Activated B cell treated with CpG ODN at 0.5 μM for 24 hours (primary cell): ENCODE measurements at places on chromosomes 7 and 10. TPM values are rescaled to one million over a fixed set of nuclear protein-coding genes. Genes with fewer than 3 reads are reported as not detected.

Gene TRIL
- not detected in 2 replicates for total RNA-seq

DNA sequence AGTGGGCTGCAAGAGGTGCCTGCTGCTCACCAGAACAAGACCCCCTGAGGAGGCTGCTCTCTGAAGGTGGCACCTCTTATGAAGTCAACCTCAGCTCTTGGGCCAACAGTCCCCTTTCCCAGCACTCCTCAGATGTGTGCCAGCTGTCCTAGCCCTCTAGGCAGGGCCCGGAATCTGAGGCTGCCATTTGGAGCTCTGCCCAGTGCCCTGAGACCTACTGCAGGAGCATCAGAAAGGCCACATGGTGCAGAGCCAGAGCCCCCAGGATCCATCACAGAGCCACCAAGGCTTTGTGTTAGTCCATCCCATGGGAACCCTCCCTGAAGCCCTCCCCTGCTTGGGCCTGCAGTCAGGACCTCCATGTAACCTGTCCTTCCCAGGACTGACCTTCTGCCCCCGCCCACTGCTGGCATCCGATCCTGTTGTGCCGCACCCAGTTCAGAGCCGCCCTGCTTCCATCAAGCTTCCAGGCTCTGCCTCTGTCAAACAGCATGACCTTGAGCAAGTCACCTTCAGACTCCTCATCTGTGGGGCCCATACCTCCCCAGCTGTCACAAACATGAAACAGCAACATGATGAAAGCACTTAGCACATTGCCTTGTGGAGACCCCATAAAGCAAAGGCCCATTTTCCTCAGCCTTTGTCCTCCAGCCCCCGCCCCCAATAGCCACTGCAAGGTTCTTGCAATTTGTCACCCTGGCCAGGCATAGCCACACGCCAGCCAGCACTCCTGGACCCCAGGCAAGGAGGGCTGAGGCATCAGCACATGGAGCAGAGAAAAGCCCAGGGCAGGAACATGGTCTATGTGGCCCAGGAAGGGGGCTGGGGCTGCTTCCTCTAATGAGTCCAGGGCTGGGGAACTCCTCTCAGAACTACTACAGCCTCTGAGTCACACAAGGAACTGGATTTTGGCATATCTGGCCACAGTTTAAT, 51.7 kb downstream of the GRID1 start:
- DNase-seq: no peak
- H3K36me3 ChIP-seq: no peaks in the 10 kb centered on the region
- H3K4me1 ChIP-seq: no peaks in the 10 kb centered on the region
- H3K27ac ChIP-seq: no peak overlapping the region
- no peak overlapping the region for H3K4me3 ChIP-seq

GRCh38 chr7:8714791-8715190, 281.4 kb downstream of the NXPH1 start:
- no peaks in the 10 kb centered on the region for H3K4me1 ChIP-seq
- H3K4me3 ChIP-seq: no peak overlapping the region
- no peaks in the 10 kb centered on the region for H3K27me3 ChIP-seq
- no peak for DNase-seq
- no peaks in the 10 kb centered on the region for H3K36me3 ChIP-seq
- H3K27ac ChIP-seq: no peak overlapping the region

Gene GFRA1
- not detected in 2 replicates for total RNA-seq

GRCh38 chr7:96127746-96128145, 194.2 kb downstream of the SLC25A13 start:
- no peak overlapping the region for H3K27ac ChIP-seq
- H3K36me3 ChIP-seq: peaks cover 51% of the 10 kb centered on the region
- DNase-seq: no peak
- no peak overlapping the region for H3K4me3 ChIP-seq
- no peaks in the 10 kb centered on the region for H3K4me1 ChIP-seq
- no peaks in the 10 kb centered on the region for H3K27me3 ChIP-seq

Gene KCNMA1
- total RNA-seq: 3.3 and 3.7 TPM in 2 replicates

- no peak overlapping the region for H3K4me3 ChIP-seq
- peaks cover 12% of the 10 kb centered on the region for H3K4me1 ChIP-seq
- no peaks in the 10 kb centered on the region for H3K36me3 ChIP-seq
- H3K27ac ChIP-seq: no peak overlapping the region
These were observed 80.6 kb upstream of the LAMB4 start for GRCh38 chr7:108210796-108211195.

Gene CCL24
- total RNA-seq: 0.81 and 1.2 TPM in 2 replicates
